Naive B cell (primary cell): ENCODE measurements at places on chromosomes 7 and 10. TPM values are rescaled to one million over a fixed set of nuclear protein-coding genes. Genes with fewer than 3 reads are reported as not detected.

- no peak for DNase-seq
These were observed 263.2 kb downstream of the HGF start for GRCh38 chr7:81506609-81507008.

DNA sequence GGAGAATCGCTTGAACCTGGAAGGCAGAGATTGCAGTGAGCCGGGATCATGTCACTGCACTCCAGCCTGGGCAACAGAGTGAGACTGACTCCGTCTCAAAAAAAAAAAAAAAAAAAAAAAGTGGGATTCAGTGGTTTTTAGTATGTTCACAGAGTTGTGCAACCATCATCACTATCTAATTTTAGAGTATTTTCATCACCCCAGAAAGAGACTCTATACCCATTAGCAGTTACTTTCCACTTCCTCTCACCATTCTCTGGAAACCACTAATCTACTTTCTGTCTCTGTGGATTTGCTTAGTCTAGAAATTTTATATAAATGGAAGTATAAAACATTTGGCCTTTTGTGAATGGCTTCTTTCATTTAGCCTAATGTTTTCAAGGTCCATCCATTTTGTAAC, 113.4 kb downstream of the ST7 start:
- no peak for DNase-seq

- no peak for DNase-seq
These were observed 68.8 kb downstream of the HHEX start for GRCh38 chr10:92758594-92758993.

DNA sequence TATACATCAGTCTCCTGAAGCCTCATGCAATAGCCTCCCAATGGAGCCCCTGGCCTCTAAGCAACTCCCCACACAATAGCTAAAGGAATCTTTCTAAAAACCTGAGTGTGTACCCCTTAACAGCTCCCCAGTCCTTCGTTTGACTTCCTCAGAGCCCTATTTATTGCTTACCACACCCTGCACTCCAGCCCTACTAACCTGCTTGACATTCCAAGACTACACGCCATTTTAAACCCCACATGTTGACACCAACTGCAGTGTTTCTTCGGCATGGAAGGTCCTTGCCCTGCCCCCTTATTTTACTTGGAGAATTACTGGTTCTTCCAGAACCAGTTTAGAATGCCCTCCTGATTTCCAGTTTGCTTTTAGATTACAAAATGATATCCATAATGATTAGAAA, 10.8 kb downstream of the SRPK2 start:
- DNase-seq, result no peak

DNA sequence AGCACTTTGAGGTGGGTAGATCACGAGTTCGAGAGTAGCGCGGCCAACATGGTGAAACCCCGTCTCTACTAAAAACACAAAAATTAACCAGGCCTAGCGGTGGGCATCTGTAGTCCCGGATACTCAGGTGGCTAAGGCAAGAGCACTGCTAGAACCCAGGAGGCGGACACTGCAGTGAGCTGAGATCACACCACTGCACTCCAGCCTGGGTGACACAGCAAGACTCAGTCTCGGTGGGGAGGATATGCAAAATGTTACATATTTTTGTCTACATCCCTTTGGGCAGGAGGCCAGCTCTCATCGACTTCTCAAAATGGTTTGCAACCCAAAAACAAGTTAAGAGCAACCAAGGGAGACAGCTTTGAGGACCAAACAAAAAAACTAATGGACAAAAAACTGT, 8.2 kb downstream of the ATE1 start:
- DNase-seq, result no peak

DNA sequence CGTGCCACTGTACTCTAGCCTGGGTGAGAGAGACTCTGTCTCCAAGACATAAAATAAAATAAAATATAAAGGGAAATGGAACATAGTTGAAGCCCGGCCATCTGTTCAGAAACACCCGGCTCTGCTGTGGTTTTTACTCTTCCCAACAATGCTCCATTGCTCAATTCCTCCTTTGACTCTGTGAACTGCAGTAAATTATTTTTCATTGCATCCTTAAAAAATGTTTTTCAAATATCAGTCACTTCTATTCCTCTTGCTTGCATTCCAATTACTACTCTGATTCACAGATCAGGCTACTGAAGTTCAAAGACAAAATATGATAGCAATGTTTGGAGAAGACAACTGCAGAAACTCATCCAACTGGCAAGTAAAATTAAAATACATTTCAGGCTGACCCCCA, 983.0 kb downstream of the SORCS1 start:
- no peak for DNase-seq

GRCh38 chr7:31311552-31311951, 29.0 kb downstream of the NEUROD6 start:
- DNase-seq, result no peak

- DNase-seq, result no peak
These were observed 165.5 kb upstream of the TARP start for GRCh38 chr7:38438970-38439369.

The CH25H gene
- 0.93 TPM for polyA plus RNA-seq

The PAX4 gene
- polyA plus RNA-seq, result not detected

The CDC14C gene
- not detected for polyA plus RNA-seq
